Right kidney (tissue), 9 donors: ENCODE measurements at places on chromosomes 5 and 9.

GRCh38 chr9:89622933-89623861, 18.4 kb downstream of the GADD45G start:
- DNase-seq = no peak

GRCh38 chr5:126391386-126391785, 31.8 kb upstream of the GRAMD2B start:
- no peak for DNase-seq

DNA sequence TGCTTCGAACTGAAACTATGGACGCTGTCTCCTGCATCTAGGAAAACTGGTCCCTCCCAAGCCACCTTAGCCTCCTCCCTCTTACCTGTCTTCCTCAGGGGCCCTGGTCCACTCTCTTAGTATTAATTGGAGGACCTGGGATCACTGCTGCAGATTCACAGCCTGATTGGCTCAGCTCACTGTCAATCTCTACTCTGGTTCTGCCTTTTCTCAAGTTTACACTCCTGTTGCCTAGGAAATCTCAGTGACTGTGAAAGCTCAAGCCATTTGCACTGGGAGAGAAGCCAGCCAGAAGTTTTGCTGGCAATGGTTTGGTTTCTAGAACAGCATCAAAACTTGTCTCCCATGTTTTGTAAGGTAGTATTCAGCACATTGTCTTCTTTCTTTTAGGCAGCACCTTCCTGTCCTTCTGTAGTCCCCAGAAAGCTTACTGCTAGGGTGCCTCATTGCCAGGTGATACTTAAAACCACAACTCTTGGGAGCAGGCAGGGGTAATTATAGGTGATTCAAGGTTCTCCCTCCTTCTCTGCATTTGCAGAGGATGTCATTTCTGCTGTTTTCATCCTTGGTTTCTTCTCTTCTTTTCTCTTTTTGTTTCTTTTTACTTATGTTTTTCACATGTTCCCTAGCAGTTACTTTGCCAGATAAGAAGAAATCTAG, at the start of gene CAPSL:
TSS of gene CAPSL (minus strand) at position 55 of the 660 bp plus-strand sequence. CDS start 17,502 bp downstream, outside the sequence.
- DNase-seq = peak; percentile 39

DNA sequence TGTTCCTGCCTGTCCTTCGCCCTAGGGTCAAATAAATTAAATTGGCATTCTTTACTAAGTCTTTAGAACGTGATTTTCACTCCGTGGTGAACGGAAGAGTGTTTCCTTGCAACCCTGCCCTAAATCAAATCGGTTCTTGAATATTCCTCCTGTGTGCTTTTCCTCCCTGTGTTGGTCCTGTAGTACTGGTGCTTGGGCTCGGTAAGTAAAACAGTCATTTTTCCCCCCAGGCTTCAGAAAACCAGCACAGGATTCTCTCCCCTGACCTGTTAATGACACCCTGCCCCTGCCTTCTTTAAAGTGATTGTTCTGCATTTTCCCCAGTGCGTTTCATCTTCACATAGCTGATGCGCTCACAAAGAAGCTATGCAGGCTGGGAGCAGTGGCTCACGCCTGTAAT, 96.0 kb downstream of the AK8 start:
- no peak for DNase-seq

DNA sequence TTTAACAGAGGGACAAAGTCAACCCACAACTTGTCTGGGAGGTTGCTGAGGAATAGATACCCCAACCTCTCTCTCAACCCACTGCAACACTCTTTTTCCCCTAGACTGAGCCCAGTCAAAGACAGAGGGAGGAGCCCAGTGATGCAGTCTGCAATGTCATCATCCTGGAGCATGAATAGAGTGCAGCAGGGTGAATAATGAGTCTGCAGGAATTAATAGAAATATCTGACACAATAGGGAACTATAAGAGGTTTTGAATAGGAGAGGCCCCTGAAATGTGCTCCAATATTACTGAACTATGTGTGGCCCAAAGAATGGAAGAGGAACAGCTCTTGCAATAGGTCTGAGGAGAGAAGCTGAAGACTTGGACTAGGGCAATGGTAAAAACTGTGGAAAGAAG, 59.1 kb downstream of the PDCD1LG2 start:
- no peak for DNase-seq

- no peak for DNase-seq
Observed at GRCh38 chr5:169809281-169809680, 171.0 kb downstream of the INSYN2B start.

GRCh38 chr5:178366998-178367735, 134.6 kb upstream of the PHYKPL start:
- no peak for DNase-seq

- no peak for DNase-seq
Observed at GRCh38 chr9:107782381-107782780, 292.8 kb upstream of the KLF4 start.

GRCh38 chr9:115127191-115127817, 9.3 kb upstream of the TNC start:
- DNase-seq = no peak

GRCh38 chr5:169848271-169848670, 132.0 kb downstream of the INSYN2B start:
- no peak for DNase-seq

DNA sequence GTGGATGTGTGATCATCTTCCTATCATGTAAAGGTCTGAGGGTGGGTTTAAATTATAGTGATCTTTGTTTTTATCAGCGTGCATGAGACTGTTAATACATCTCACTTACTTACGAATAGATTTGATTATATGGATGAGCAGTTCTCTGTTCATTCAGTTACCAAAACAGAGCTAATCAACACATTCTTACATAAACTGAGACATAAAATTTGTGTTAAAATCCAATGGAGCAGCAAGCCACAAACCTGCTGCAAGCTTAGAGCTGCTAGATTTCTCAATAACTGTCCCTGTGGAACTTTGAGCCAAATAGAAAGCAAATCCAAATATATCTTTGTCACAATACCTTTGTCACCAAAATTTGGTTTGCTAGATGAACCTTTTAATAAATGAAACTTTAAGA, 50.1 kb downstream of the NUDT12 start:
- DNase-seq = no peak

DNA sequence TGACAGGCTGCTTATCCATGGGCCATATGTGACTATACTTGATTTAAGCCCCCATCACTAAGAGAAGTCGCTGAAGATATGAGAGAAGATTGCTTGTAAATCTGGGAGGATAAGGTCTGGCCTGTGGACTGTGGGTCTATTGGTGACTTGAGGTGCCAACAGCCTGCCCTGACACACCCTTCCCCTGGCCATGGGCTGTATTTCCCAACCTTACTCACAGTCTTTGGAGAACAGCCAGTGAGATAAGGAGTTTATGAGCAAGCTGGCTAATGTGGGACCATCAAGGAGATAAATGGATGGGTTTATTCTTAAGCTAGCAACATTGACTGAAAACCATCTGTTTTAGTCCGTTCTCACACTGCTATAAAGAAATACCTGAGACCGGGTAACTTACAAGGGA, 231.3 kb downstream of the ZSWIM6 start:
- DNase-seq = no peak

- no peak for DNase-seq
Observed at GRCh38 chr9:123812984-123813383, 116.9 kb downstream of the DENND1A start.

DNA sequence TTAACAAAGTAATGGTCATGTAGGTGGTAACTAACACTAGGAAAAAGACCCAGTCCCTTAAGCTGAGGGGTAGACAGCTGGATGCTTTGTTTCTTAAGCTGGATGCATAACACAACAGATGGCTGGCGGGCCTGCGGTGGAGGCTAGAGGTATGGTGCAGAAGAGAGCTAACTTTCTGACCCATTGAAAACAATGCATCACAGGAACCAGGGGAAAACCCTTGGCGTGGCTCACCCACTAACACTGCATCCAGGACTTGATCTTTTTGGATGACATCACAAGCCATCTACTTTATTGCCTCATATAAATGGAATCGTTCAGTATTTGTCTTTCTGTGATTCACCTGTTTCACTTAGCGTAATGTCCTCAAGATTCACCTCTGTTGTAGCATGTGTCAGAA, 138.7 kb downstream of the AUH start:
- DNase-seq = no peak

GRCh38 chr5:67035098-67035740, 161.4 kb downstream of the CD180 start:
- no peak for DNase-seq

DNA sequence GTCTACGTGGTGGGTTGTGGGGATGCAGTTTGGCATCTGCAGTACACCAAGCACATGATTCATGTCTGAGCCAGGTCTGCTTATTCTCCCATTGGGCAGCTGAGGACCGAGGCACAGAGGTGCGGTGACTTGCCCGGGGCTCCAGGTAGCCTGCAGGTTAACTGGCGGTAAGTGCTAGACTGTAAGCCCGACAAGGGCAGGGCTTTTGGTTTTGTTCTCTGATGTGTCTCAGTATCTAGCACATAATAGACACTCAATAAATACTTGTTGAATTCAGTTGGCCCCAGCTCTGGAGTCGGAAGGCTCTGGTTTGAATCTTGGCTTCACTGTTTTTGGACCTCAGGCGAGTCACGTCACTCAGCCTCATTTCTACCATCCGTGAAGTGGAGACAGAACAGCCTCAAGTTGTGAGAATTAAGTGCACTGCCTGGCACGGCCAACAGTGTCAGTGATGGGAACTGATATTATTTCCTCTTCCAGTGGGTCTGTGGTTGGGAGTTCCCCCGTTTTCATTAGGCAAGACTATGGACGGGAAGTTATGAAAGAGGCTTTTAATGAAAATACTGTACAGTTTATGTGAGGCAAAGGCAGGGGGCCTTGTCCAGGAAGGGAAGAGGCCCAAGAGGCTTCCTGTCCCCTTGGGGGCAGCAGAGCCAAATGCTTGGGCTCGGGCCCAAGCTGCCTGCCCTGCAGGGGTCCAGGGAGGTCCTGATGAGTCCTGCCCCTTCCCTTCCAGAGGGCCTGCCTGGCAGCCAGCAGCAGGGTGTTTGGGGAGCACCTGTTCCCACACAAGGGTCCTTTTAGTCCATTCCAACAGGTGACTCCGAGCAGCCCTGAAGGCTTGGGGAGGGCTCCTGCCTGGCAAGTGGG, 3.3 kb downstream of the PRELID1 start:
- no peak for DNase-seq

GRCh38 chr5:6510973-6511372, 62.3 kb downstream of the UBE2QL1 start:
- DNase-seq = no peak

DNA sequence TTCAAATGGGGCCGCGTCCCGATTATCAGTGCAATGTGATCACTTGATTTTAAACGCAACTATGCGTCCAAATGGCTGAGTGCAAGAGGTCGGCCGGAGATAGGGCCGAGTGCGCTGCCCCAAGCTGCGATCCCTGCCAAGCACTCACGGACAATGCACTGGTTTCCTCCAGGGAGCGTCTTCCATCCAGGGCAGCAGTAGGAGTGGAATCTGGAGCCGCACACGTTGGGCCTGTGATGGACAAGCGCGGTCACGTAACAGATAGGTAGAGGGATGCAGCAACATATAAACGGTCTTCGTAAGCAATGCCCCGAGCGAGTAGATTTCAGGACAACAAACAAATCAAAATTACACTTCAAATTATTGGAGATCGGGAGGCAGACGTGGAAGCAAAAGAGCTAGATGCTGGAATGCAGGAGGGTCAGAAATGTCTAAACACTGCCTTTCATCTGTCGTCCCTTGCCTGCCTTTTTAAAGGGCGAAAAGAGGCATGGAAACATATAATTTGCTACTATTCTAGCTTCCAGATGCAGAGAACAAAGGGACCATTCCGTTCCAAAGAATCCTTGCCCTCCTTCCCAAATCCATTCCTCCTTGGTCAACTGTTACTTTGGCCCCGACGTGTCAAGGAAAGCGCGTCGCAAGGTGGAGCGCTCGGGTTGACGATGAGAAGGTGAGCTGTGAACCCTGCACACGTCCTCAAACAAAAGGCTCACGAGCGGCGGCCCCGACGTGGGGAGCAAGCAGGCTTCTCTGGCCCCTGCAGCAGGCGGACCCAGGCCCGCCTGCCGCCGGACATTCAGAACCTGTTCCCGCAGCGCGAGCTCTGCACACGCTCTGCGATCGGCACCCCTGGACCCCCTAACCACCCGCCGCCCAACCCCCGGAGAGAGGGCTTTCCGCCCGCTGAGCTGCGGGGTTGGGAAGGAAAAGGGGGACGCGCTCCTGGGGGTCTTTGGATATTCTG, 1.5 kb downstream of the FBN2 start:
- DNase-seq = peak; percentile 58

DNA sequence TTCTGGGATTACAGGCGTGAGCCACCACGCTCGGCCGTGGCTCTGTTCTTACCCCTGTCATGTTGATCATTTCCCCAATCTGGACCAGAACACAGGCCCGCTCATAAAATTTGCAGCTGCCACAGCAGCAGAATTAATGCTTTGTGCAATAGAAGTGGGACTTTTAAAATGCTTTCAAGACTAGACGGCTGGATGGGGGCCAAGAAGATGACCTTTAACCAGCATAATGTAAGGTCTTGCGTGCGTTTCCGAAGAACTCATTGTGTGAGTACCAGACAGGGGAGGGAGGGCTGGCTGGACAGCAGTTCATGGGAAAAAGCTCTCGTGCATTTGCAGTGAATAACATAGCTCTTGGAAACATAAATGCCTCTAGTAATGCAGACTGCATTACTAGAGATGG, 3.5 kb upstream of the WDR38 start:
- no peak for DNase-seq

GRCh38 chr9:89525446-89526374, 27.8 kb upstream of the SEMA4D start:
- no peak for DNase-seq

DNA sequence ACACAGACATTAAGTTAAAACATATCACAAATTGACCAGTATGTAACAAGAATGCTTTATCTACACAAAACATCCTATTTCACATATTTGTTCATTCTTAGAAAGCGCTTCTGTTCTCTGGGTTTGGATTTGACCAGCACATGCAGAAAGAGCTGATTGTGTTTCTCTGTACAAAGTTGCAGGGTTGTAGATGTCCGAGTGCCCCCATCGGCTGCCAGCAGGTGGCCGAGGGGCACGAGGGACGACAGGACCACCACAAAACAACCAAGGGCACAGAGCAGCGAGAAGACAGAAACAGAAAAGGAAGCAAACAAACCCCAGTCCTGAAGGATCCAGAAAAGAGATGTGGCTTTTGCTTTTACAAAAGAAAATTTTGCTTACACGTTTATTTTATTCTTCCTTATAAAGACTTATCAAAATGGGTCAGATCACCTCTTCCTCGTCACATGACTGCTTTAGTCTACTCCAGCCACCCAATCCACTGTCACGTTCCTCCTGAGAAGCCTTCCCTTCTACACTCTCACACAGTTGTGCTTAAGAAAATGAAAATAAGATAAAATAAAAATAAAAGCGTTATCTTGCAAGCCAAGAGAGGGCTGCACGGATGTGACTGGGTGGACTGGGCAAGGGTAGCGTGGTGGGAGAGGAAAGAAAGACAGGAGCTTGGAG, 9.5 kb downstream of the OTP start:
- DNase-seq = peak; percentile 51

DNA sequence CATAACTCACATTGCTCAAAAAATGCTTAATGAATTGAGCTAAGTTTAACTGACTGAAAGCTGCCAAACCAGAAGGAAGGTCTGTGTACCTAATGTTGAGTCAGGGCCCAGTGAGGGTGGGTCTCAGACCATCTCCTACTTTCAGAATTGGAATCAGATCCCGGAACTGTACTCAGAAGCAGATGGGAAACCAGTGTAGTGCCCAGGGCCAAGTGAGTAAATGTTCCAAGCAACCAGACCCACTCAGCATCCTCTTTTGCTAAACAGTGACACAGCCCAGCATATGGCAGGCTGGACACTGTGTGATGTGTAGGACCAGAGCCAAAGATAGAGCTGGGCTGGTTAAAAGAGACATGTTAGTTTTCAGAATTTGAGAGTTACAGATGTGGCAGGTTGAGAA, 94.1 kb downstream of the PLCXD3 start:
- DNase-seq = no peak
